ENCODE measurements at places on chromosomes 6 and 20.
A peak's percentile ranks its signal among the peaks of the same experiment; 100 is the strongest.

GRCh38 chr6:144395014-144395413, 109.9 kb downstream of the UTRN start:
- DNase-seq: no peak

DNA sequence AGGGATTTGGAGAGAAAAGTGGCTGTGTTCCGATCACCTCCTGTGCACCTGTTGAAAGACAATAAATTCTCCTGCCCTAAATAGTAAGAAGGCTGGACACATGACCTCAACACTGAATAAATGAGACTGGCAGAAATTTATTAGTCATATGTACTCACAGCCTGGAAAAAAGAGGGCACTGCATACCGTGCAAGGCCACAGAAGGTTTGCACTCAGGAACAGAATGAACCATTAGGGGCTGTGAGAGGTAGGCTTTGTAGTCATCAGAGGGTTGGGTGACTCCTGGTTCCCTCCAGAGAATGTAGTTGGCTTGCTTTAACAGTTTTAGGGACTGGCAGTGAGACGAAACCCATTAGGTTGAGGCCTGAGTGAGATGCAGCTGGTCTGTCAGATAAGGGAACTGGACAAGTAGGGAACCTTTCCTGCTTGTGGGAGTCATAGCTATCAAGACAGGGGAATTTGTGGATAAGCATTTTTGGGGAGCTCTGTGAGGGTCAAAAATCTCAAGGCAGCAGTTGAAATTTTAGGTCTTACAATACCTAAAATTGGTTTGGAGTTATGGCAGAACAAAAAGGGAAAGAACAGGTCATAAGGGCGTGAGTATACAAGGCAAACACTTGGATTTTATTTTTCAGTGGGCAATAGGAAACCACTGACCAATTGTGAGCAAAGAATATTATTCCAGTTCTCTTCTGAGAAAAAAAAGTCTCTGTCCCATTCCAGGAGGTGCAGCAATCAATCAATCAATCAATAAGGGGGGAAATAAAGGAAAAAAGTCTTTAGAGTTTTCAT, 67.9 kb upstream of the BTN3A2 start:
- DNase-seq: no peak

DNA sequence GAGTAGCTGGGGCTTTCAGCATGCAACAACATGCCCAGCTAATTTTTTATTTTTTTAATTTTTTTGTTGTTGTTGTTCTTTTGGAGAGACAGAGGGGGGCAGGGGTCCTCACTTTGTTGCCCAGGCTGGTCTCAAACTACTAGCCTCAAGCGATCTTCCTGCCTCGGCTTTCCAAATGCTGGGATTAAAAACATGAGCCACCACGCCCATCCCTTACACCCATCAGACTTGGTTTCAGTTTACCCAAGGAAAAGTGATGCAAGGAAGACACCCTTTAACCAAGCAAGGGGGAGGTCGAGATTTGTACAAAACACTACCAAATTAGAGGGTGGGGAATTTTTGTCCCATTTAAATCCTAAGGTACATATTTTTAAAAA, 210.1 kb downstream of the ARHGAP18 start:
- no peak for DNase-seq

GRCh38 chr6:116529466-116530290, 15.8 kb downstream of the TRAPPC3L start:
- DNase-seq: no peak

GRCh38 chr20:35306931-35307517, 14.8 kb upstream of the FAM83C start:
- peak; percentile 14 for DNase-seq

Measured in CD4-positive, alpha-beta T cell treated with Interleukin-1 beta for 1 hour (primary cell).